Effector memory CD8-positive, alpha-beta T cell (primary cell): ENCODE measurements at places on chromosomes 5 and 9.

DNA sequence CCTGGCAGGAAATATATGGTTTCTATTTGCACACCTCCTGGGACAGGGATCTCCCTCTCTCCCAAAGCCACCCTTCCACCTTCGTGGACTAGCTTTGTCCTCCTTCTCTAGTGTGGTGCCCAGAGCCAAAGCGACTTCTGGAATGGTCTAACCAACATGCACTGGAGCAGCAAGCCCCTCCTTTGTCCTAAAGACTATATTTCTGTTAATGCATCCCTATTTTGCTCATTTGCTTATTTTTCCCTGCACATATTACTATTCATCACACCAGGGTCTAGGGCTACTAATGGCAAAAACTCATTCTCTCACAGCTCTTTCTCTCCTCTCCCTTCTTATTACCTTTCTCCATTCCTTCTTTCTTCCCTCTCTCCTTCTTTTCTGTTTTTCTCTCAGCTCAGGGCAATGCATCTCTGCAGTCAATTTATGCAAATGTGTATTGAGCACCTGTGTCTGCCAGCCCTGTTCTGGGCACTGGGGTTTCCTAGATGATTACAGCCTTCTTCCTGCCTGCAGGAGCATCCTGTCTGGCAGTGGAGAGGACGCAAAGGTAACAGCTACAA, 2.8 kb upstream of the NEURL1B start:
- no peak for DNase-seq
- peaks cover 74% of the 10 kb centered on the region for H3K27me3 ChIP-seq
- H3K27ac ChIP-seq, result no peak overlapping the region
- H3K36me3 ChIP-seq, result no peaks in the 10 kb centered on the region
- H3K4me3 ChIP-seq, result no peak overlapping the region

DNA sequence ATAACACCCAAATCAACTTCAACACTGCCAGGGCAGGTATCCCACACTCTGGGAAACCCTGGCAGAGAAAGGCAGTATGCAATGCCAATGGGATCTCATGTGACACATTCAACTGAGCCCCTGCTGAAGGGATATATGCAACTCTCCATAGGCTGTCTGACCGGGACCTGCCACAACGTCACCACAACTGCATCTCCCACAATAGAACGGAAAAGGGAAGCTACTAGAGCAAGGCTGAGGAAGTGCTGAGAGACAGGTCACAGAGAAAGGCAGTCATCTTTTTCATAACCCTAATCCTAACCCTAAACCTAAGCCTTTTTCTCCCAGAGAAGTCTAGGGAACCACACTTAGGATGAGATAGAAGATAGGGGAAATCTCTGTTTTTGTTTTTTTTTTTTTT, 345.9 kb upstream of the CD180 start:
- no peaks in the 10 kb centered on the region for H3K36me3 ChIP-seq
- no peaks in the 10 kb centered on the region for H3K27me3 ChIP-seq
- H3K4me3 ChIP-seq, result no peak overlapping the region
- DNase-seq, result no peak

DNA sequence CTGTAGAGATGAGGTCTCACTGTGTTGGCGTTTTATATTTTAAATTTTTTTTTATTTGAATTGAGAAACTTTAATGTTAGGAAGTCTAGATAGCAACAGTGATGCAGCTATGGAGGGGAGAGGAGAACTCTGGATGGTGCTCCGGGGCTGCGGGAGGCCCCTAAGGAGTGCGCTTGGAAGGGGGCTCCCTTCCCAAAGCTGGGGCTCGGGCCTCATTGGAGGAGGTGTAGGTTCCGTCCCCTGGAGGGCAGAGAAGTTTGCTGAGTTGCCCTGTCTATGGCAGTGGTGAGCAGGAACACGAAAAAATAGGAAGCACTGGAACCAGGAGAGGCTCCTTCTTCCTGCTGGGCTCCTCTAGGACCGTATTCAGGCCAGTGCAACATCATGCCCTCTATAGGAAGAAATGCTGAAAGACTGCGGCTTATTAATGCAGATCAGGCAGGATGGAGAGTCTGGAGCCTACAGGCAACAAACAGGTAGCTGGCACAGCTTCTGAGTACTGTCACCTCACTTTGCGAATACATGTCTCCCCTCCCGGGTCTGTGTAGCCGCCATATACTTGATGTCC, 16.1 kb downstream of the AHRR start:
- no peak for DNase-seq
- H3K4me3 ChIP-seq, result no peak overlapping the region
- no peaks in the 10 kb centered on the region for H3K36me3 ChIP-seq
- peaks cover 16% of the 10 kb centered on the region for H3K27me3 ChIP-seq

DNA sequence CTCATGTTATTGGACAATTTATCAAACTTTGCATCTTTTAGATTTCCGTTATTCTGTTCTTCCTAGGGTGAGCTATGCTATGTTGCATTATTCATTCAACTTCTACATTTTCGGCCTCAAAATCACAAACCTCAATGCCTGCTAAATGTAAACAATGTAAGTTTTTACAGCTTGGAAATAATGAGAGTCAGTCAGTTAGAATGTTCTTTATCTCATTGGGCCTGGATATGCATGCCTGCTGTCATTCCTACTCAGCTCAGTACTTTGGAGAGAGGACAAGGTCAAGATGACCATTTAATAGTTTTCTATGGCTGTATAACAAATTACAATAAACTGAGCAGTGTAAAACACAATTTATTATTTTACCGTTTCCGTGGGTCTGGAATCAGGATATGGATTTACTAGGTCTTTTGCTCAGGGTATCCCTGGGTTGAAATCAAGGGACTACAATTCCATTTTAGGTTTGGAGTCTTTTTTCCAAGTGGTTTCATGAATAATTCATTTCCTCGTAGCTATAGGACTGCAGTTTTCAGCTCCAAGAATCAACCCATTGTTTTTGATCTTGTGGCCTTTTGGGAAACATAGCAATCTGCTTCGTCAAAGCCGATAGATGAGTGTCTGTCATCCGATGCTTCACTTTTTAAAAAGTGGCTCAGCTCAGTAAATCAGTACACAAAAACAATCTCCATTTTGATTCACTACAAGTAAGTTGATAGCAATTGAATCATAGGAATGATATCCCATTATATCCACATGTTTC, 1143.2 kb upstream of the CDH6 start:
- H3K36me3 ChIP-seq, result no peaks in the 10 kb centered on the region
- no peaks in the 10 kb centered on the region for H3K4me1 ChIP-seq
- H3K4me3 ChIP-seq, result no peak overlapping the region

DNA sequence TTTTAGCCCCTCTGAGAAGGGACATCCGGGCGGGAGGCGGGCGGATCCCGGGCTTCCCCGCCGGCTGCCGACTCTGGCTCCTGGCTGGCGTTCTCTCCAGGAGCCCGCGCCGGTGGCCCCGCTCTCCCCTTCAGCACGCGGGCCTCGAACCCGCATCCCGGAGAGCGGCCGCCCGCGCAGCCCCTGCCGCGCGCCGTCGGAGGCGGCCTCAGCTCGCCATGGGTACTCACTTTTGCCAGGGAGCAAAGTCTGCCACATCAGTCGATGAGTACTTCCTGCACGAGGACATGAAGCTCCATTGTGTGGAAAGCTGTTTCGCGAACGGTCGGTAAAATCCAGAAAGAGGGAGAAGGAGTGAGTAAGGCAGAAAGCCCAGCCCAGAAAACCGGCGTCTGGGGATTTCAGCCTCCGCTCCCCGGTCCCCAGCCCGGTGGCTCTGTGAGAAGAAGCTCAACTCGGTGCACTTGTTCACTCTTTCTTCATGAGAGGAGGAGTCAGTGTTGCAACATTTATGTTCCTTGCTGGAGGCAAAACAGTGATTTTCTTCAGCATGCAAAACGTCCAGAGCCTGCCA, at the start of gene PRLR:
Gene PRLR, minus strand, starts transcription at position 450 of the 574 bp plus-strand sequence. CDS start 140,867 bp downstream, outside the sequence.
- peaks cover 89% of the 10 kb centered on the region for H3K27me3 ChIP-seq
- H3K4me3 ChIP-seq, result peak within 1 kb of the TSS; percentile 46
- DNase-seq, result no peak
- H3K4me1 ChIP-seq, result peaks cover 8% of the 10 kb centered on the region
- no peak within 1 kb of the TSS for H3K27ac ChIP-seq
- H3K36me3 ChIP-seq, result peaks cover 3% of the 10 kb centered on the region

- H3K4me3 ChIP-seq, result no peak overlapping the region
- no peak overlapping the region for H3K27ac ChIP-seq
- H3K27me3 ChIP-seq, result no peaks in the 10 kb centered on the region
- DNase-seq, result no peak
- no peaks in the 10 kb centered on the region for H3K36me3 ChIP-seq
- peaks cover 14% of the 10 kb centered on the region for H3K4me1 ChIP-seq
These were observed 61.4 kb downstream of the SNX24 start for GRCh38 chr5:122906768-122907167.

GRCh38 chr9:106829666-106830408, 33.1 kb upstream of the ZNF462 start:
- H3K27me3 ChIP-seq, result no peaks in the 10 kb centered on the region
- H3K4me1 ChIP-seq, result no peaks in the 10 kb centered on the region
- no peak overlapping the region for H3K4me3 ChIP-seq
- H3K27ac ChIP-seq, result no peak overlapping the region

DNA sequence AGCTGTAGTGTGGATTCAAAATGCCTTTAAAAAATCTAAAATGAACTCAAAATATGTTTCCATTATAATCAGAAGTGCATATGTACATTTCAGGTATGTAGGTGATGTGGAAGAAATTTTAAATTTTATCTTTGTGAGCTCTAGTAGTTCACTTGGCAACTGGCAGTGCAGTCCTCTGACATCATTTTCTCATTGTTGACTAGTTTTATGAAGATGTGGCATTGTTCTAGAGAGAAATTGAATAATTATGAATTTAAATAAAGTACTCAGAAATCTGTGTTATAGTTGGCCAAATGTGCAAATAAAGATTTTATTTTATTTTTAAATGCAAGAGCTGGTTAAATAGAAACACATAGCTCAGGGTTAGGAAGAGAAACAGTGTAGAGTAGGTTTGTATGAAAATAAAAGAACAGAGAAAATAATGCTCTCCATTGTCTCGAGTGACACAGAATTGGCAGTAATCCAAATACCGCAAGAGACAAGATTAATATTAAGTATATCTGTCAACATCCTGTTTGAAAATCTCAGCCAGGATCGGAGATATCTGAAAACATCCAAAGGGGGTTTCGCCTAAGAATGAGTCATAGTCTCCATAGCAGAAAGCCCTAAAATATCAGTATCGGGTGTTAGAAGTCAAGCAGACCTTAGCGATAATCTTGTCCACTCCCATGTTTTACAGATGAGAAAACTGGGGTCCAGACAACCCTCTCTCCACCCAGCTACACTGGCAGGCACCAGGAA, 189.4 kb downstream of the CCDC192 start:
- DNase-seq, result no peak
- peak overlapping the region; percentile 21 for H3K27ac ChIP-seq
- no peak overlapping the region for H3K4me3 ChIP-seq
- no peaks in the 10 kb centered on the region for H3K4me1 ChIP-seq
- no peaks in the 10 kb centered on the region for H3K27me3 ChIP-seq
- H3K36me3 ChIP-seq, result no peaks in the 10 kb centered on the region

DNA sequence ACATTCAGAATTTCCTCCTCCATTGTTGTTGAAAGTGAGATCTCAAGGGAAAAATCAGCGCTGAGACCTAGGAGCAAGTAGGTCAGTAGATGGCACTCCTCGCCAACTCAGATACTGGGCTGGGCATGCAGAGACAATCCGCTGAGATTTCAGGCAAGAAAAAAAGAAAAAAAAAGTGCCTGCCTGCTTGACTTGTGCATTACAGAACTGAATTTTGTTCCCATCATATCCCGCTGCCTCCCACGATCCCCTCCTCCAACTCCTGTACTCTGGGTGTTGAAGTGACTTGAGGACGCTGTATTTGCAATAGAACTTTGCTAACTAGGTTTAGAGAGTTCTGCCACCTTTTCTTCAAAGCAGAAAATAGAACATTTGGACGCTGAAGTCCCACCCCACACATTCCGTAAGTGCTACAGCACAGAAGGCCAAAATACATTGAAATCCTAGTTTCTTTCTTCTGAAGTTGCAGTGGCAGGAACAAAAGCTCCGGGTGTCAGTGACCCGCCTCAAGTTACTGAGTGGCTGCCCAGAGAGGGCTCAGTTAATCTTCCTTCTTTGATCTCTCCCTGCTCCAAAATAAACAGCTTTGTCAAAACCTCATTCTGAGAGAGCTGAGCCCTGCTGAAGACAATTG, 265.8 kb downstream of the MLLT3 start:
- no peaks in the 10 kb centered on the region for H3K4me1 ChIP-seq
- H3K4me3 ChIP-seq, result no peak overlapping the region
- peak overlapping the region; percentile 70 for H3K27ac ChIP-seq
- no peaks in the 10 kb centered on the region for H3K27me3 ChIP-seq

DNA sequence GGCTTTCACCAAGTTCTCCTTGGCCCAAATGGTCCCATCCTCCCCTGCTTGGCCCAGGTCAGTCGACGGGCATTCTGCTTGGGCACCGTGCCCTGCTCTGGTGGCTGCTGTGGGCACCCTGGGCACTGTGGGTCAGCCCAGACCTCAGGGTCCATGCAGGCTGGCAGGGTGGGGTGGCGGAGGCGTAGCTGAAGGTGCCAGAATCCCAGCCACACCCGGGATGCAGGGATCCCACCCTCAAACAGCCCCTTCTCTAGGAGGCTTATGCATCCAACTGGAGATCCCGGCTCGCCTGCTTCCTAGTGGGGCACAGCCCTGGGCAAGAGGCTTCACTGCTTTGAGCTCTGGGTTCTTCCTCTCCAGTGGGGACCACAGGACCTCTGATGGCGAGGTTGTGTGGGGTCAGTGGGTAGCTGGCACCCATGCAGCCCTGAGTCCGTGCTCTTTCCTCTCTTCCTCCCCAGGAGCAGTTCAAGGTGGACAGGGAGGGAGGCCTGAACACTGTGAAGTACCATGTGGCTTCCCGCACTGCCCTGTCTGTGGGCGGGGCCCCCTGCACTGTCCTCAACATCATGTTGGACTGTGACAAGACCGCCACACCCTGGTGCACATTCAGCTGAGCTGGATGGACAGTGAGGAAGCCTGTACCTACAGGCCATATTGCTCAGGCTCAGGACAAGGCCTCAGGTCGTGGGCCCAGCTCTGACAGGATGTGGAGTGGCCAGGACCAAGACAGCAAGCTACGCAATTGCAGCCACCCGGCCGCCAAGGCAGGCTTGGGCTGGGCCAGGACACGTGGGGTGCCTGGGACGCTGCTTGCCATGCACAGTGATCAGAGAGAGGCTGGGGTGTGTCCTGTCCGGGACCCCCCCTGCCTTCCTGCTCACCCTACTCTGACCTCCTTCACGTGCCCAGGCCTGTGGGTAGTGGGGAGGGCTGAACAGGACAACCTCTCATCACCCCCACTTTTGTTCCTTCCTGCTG, 9.4 kb downstream of the B4GALT7 start:
- H3K27me3 ChIP-seq, result no peaks in the 10 kb centered on the region
- no peak for DNase-seq
- H3K27ac ChIP-seq, result no peak overlapping the region
